ENCODE measurements at places on chromosomes 12 and 14.

DNA sequence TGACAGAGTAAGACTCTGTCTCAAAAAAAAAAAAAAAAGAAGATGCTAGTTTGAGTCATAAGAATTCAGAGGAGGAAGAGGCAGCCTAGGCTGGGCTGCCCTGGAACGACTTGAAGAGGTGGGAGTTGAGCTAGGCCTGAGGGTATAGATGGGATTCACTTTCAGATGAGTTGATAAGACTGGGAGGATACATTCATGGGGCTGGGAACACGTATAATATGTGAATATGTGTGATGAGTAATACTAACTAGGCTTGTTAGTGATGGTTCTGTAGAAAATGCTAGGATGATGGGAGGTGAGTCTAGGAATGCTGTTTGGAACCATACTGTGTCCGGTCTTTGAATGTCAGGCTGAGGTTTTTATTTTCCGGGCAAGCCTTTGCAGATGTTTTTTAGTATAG lies 9.0 kb downstream of the PLEKHA5 start:
- no peak for DNase-seq

DNA sequence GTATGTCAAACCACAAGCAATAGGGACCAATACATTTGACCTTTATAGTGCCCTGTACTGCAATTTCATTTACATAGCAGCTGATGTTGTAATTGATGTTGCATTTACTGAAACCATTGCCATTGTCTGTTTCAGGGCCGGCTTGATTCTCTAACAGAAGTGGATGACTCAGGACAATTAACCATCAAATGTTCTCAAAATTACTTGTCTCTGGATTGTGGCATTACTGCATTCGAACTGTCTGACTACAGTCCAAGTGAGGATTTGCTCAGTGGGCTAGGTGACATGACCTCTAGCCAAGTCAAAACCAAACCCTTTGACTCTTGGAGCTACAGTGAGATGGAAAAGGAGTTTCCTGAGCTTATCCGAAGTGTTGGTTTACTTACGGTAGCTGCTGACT lies 216.0 kb downstream of the AKAP6 start:
- DNase-seq, result no peak

- no peak for DNase-seq
These were observed 95.4 kb downstream of the NKX2-1 start for GRCh38 chr14:36424478-36425102.

DNA sequence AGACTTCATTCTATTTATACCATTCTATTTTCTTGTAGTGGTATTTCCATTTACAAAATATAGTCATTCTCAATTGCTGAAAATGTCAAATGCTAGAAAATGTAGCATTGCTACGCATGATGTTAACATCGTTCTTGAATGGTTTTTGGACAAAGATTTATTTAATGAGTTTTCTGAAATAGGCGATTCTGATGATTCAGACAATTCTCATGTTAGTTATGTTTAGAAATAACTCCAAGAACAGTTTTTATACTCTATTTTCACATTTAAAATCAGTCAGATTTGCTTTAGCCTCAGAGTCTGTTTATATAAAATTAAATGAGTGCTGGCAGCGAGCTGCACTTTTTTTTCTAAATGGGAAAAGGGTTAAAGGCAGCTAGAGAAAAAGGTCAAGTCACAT lies 414.8 kb upstream of the MGAT4C start:
- DNase-seq, result no peak

DNA sequence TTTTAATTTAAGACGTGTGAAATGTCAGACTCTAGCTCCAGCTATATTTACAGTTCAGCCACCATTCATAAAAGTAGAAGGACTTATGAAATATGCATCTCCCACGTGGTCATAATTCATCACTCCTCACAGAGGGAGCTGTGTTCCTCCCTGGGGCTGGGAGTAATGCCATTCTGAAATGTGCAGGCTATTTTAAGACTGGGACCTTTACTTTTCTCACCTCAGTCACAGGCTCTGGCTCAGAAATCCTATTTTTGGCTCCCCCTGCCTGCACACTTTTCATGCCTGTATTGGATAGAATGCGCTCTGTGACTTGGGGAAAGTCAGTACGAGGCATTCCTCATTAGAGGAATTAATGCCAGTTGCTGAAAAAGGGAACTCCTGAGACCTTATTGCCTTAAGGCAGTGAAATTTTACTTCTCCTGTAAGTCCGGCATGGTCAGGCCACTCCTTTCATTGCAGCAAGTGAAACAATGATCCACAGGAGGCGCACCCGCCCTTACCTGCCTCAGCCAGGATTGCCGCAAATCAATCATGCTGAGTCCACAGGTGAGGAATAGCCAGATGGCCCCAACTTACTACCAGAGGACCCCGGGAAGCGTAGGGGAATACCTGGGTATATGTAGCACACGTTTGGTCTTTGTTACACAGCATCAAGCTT lies 1133.2 kb upstream of the TMEM132C start:
- no peak for DNase-seq

- no peak for DNase-seq
These were observed 3.0 kb downstream of the WNT1 start for GRCh38 chr12:48980953-48981756.

- no peak for DNase-seq
These were observed 37.9 kb downstream of the KICS2 start for GRCh38 chr12:64184216-64184615.

- DNase-seq, result no peak
These were observed 45.4 kb upstream of the PCED1B start for GRCh38 chr12:47033789-47034555.

GRCh38 chr14:90669731-90670130 lies 146.5 kb downstream of the TTC7B start:
- no peak for DNase-seq

DNA sequence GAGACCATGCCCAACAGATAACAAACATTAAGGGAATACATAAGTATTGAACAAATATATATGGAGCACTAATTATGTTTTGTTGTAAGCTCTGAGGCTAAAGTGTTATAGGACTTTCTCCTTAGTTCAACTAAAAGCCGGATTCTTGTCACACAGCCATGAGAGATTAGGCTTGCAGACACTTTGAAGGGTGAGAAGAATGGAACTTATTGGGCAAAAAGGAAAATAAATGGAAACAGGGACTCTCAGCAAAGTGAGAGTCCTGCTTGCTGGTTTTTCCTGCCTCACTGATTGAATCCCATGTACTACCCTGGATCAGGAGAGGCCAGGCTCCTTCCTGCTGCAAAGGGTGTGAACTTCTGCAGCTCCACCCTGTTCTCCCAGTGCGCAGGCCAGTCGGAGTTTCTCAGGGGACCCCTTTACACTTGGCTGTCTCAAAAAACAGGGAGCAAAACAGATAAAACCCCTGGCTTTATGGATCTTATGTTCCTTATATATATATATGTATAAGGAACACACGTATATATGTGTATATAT lies 77.1 kb upstream of the FUT8 start:
- DNase-seq, result no peak

DNA sequence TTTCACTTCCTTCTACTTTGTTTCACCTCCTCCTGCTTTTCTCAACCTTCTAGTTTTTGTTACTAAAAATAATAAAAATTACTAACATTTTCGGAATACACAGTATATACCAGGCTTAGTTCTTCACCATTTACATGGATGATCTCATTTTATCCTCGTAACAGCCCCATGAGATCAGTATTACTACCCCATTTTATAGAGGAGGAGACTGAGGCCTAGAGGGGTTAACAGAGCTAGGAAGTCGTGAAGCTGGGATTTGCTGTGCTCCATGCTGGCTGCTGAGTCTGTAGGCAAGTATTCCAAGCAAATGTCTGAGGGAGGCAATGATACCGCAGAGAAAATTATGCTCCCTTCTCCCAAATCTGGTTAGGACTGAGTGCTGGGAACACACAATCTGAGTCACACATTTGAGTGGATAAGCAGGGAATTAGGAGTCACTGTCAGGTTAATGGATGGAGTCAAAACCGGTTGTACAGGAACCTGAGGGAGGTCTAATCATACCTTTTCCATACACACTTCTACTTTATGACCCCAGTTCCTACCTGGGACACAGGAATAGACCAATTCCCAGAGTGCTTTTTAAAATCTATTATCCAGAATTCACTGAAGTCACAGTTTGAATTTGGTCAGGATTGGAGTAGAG lies 51.1 kb downstream of the ZFYVE26 start:
- no peak for DNase-seq

GRCh38 chr12:66398931-66399910 lies 96.9 kb downstream of the HELB start:
- DNase-seq, result no peak

DNA sequence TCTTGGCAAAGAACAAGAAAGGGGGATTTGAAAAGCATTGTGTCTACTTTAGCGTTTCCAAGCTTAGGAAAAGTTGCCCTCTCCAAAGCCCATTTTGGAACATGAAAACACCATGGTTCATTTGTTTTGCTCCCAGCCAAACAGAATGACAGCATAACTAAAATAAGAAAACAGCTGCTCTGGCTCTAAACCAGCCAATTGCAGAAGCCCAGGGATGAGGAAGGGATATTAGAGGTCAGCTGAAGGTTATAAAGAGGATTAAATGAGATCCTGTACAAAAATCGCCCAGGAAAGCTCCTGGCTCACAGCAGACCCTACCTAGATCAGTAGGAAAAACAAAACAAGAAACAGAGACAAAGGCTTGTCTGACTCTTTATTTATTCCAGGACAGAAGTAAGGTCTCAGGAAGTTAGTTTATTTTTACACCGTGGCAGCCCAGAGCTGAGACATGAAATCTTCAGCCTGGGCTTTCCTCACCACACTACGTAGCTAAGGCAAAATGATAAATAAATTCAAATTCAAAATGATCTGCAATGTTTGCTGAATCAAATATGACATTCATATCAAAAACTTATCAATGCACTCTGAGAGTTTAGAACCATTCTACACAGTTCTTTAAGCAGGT lies 25.9 kb downstream of the SPX start:
- no peak for DNase-seq

- DNase-seq, result no peak
These were observed 1320.5 kb downstream of the AACS start for GRCh38 chr12:126385785-126386184.

DNA sequence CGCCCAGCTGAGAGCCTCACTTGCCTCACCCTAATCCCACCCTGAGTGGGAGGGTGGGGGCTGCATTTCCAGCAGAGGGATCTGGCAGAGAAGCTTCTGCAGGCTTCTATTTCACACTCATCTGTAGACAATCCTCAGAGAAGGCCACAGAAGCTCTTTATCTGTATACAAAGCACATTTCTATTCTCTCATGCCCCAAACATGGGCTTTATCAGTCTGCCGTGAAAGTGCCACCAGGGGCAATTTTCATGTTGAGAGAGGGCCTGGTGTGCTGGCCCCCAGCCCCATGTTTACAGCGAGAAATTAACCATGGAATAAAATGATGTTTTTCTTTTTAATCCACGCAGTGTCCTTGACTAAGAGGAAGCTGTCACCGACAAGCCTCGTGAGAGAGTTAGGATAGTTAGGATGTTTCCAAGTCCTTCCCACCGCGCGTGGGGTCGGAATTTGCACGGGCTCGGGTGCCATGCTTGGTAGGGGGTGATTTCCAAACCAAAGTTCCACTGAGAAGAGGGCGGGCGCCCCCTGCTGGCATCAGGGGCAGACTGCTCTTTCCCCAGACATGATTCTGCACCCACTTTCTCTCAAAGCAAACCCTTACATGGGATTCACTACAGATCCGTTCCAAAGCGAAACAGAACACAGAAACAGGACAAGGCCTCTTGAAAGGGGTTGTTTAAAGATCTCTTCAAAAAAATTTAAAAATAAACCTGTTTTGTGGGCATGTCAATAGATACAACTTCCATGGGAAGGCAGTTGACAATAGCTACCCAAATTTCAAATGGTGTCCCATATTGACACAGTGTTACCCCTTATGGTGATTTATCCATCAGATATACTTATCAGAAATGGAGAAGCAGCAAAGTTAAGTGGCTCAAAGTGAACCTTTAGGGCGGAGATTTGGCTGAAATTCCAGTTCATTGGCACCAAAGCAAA lies 19.4 kb downstream of the BDKRB1 start:
- DNase-seq, result peak; percentile 47

DNA sequence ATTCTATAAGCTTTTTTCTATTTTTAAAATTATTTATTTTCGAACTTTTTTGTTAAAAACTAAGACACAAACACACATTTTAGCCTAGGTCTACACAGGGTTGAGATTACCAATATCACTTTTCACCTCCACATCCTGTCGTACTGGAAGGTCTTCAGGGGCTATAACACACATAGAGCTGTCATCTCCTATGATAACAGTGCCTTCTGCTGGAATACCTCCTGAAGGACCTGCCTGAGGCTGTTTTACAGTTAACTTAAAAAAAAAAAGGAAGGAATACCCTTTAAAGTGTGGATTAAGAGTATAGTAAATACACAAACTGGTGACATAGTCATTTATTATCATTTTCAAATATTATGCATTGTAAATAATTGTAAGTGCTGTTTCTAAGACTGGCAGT lies 43.0 kb downstream of the RASSF8 start:
- DNase-seq, result no peak

DNA sequence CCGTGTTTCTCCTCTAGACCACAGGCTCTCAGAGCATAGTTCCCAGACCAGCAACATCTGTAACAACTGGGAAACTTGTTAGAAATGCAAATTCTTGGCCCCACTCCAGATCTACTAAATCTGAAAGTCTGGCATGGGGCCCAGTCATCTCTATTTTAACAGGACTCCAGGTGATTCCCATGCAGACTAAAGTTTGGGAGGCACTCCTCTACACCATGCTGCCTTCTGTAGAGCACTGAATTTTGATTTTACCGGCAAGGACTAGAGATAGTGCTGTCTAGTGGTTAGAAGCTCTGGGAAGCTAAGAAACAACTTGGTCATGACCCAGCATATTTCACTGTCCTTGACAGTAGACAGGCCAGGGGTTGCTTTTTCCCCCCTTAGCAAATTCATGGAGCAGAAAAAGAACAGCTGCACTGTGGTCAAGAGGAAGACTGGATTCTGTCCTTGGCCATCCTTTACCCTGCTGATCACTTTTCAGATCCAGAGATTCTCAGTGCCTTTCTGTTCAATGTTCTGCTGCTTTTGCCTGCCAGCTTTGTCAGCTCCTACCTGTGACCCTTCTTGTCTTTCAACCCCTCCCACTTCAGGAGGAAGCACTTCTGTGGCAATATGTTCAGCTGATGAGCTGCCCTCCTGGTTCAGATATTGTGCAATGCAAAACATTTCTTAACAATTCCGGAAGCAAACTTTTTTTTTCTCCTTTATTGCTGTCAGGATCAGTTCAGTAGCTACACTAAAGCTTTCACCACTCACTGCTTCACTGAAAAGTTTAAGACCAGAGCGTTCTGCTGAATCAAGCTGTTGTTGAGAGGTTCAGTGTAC lies 133.8 kb upstream of the NUDT4 start:
- no peak for DNase-seq

DNA sequence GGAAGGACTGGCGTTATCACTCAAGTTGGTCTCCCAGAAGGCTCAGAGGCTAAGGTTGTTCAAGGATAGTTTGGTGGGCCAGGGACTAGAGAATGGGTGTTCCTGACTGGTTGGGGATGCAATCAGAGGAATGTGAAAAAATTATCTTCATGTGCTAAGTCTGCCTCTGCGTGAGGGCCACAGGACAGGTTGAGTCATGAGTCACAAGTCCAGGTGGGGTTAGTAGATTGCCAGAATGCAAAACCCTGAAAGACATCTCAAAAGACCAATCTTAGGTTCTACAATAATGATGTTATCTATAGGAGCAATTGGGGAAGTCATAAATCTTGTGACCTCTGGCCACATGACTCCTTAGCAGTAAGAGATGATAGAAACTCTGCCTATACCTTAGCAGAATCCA lies 220.1 kb upstream of the EEA1 start:
- DNase-seq, result no peak

GRCh38 chr12:125861299-125862281 lies 796.4 kb downstream of the AACS start:
- no peak for DNase-seq

- no peak for DNase-seq
These were observed 34.1 kb upstream of the OR10AD1 start for GRCh38 chr12:48237162-48237561.

GRCh38 chr12:93134175-93134890 lies 205.2 kb upstream of the EEA1 start:
- no peak for DNase-seq

Measured in SK-N-DZ (cell line).